ENCODE measurements at places on chromosomes 6 and 20.

DNA sequence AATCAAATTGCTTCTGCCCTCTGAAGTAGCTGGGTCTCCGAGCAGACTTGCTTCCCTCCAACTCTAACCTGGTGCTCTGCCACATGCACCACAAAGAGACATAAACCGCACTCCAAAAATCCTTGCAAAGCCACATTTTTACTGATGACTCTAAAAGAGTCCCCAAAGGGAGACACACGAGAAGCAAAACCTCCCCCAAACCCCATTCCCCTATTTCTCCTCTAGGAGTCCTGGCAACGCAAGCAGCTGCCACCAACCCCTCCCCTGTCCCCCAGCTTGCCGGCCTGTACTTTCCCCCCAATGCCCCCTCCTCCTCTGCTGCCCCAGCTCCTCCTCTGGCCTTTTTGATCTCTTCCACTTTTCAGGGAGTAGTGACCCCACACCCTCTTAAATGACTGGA, 180.1 kb upstream of the ARID1B start:
- no peak for DNase-seq

GRCh38 chr6:106122938-106123656, 37.0 kb downstream of the PRDM1 start:
- DNase-seq: no peak

DNA sequence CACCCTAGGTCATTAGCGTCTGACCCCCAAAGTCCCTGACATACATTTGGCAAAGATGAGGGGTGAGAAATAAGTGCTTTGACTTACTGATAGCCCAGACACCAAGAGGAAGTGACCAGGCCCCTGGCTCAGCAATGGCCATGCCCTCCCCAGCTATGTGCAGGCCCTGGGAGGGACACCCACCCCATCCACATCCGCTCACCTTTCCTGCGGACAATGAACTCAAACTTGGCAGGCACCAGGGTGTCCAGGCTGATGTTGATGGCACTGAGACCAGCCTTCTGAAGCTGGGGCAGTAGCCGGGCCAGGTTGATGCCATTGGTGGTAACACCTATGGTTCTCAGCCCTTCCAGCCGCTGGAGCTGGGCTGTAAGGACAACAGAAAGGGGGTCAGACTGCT, 18.4 kb downstream of the MOCS1 start:
- no peak for DNase-seq

- DNase-seq: no peak
Observed at GRCh38 chr6:161890133-161890831, 616.4 kb upstream of the AGPAT4 start.

DNA sequence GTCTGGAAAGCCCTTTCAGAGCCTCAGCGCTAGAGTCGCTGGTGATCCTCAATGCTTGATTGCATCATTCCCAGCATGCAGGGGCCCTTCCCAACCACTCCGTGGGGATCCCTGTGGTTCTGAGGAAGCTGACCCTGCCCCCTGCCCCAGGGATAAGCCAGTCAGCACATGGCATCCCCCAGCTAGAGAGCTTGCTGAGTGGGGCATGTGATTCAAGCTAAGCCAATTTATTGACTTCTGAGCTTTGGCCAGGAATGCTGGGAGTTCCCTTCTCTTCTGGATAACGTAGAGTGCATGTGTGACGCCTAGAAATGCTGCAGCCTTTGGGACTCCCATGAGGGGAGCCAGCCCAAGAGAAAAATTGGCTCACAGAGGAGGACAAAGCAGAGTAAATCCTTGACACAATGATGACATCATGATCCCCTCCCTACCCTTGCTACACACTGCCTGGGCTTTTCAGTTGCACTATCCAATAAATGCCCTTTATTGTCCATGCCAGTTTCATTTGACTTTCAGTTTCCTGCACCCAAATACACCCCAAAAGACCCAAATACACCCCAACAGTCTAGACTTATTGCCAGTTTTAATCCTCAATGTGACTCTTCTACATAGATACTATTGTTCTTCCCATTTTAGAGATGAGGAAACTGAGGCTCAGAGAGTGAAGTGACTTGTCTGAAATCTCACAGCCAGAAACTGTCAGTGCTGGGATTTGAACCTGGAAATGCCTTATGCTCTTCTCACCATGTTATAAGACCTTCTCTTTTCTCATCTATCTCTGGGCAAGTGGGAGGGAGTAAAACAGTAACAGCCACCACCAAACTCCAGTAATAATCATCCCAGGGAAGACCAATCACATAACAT, 34.3 kb downstream of the KCNB1 start:
- DNase-seq: no peak

GRCh38 chr6:95519228-95520037, 57.9 kb upstream of the MANEA start:
- no peak for DNase-seq

- no peak for DNase-seq
Observed at GRCh38 chr6:148112851-148113319, 229.8 kb upstream of the SASH1 start.

DNA sequence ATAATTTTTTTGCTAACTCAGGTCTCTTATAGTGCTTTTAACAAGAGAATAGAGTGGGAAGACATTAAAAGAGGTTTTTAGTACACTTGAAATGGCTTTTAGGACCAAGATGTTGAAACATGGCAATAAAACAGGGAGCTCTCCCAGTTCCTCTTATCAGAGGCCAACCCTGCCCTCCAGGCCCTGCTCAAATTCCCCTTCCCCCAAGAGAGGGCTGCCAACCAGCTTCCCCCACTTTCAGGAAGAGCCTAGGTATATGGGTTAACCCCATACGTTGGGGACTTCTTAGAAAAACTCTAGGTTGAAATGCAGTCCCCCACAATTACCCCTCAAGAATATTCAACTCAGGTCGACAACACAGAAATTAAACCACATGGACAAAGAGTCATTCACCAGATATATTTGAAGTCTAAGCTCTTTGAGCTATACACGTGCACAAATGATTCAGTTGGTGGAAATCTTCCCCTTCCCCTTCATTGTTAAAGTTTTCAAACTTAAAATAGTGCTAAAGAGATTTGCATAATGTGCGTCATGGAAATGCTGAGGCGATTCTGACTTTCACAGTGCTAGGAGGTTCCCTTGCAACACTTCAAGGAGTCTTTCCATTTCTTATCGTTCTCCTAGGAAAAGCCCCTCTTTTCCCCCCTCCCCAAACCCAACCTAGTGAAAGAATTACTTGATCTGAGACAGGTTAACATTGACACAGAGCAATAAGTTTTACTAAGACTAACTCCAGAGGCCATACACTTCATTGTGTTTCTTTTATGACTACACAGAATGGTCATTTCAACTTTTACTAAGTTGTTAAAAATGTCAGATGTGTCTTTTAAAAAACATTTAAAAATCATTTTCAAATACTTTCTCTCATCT, 49.8 kb upstream of the ENPP5 start:
- no peak for DNase-seq

- DNase-seq: no peak
Observed at GRCh38 chr20:51687108-51687507, 81.1 kb downstream of the ATP9A start.

- DNase-seq: no peak
Observed at GRCh38 chr20:31644701-31645100, 7.0 kb downstream of the COX4I2 start.

DNA sequence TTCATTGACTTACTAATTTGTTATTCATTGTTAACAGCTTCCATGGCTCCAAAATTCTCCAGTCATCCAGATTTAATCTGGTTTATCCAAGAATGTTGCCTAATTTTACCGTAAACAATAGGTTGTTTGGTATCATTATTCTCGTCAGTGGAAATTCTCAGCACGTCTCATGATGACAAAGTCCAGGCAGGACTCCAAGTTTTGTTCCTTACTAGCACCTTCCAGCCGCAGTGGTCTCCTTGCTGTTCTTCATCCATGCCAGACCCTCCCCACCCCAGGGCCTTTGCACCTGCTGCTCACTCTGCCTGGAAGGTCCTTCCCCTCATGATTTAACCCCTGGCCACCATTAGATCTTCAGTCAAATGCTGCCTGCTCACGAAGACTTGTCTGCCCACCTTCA, 48.1 kb upstream of the NAA20 start:
- DNase-seq: no peak

DNA sequence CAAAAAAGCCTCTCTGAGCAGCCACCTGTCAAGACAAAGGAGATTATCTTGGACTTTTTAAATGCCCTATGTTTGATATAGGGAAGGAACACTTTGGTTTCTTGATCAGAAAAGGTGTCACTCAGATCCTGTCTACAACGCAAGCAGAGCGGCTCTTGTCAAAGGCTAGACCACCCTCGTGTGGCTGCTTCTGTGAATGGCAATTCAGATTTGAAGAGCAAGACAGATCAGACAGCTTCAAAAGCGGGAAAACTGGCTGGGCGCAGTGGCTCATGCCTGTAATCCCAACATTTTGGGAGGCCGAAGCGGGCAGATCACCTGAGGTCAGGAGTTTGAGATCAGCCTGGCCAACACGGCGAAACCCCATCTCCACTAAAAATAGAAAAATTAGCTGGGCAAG, 10.1 kb upstream of the NXT1 start:
- DNase-seq: no peak

GRCh38 chr6:148528292-148528691, 185.7 kb downstream of the SASH1 start:
- DNase-seq: no peak

DNA sequence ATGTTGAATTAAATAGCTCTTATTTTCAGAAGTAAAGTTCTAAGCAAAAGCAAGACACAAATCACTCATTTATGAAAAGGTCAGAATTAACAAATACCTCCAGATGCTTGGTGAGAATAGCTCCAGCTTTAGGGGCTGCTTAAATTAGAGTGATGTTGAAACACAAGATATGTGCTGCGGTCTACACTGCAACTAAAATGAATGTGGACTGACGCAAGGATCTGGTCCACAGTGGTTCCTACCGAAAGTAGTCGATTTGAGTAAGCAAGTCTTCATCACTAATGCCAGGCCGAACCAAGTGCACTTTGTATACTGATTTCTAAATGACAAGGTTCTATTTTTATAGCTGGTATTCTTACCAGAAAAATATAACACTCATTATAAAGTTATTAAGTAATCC, 96.3 kb downstream of the PRDM1 start:
- no peak for DNase-seq

- no peak for DNase-seq
Observed at GRCh38 chr6:151451417-151451949, 443 bp downstream of the RMND1 start.

DNA sequence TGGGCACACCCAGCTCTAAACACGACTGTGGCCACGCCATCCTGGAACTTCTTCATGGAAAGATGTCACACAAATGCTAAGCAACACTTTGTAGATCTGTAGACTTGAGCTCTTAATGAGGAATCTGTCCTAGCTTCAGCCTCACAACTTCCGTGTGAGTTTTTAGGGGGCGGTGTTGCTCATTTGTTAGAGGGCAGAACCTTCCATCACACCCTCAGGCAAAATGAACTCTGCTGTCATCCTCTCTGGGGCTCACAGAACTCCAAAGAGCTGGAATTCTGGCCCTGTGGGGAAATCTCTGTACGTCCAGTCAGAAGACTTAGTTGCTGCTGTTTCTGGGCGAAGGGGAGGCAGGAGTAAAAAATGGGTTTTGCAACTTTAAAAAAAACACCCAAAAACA, 49.8 kb downstream of the NRN1 start:
- DNase-seq: no peak

DNA sequence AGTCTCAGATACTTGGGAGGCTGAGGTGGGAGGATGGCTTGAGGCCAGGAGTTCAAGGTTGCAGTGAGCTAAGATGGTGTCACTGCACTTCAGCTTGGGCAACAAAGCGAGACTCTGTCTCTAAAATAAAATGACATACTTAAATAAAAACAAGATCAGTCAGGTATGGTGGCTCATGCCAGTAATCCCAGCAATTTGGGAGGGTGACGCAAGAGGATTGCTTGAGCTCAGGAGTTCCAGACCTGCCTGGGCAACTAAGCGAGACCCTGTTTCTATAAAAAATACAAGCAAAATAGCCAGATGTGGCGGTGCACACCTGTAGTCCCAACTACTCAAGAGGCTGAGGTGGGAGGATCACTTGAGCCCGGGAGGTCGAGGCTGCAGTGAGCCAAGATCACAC, 149.6 kb downstream of the ZFP64 start:
- DNase-seq: no peak

DNA sequence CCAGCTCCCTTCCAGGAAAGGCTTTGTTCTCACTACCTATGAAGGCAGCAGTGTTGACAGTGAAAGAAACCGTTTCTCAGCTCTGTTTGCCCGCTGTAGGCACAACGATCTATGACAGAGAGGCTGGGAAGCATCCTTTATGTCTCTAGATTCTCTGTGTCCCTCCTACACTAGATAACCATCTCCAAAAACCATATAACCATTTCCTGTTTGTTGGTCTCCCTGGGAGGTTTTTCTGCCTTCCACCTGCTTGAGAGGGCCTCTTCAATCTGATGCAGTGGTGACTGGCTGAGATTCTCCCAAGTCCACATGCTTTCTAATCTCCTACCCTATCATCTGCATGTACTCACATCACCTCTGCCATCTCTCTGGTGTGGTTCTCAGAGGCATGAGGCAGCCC, 32.0 kb upstream of the TMEM217 start:
- DNase-seq: no peak

DNA sequence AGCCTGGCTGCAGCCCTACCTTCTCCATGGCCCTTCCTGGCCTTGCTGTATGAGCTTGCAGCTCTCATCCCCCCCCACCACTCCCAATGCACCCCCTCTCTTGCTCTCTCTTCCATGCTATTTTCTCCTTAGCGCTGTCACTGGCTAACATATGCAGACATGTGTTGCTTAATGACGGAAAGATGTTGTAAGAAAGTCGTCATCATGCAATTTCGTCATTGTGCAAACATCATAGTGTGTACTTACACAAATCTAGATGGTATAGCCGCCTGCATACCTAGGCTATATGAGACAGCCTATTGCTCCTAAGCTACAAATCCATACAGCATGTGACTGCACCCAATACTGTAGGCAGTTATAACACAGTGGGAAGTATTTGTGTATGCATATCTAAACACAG, 27.0 kb downstream of the ANGPT4 start:
- DNase-seq: no peak

- DNase-seq: no peak
Observed at GRCh38 chr6:107641071-107641470, 151.2 kb downstream of the SOBP start.

DNA sequence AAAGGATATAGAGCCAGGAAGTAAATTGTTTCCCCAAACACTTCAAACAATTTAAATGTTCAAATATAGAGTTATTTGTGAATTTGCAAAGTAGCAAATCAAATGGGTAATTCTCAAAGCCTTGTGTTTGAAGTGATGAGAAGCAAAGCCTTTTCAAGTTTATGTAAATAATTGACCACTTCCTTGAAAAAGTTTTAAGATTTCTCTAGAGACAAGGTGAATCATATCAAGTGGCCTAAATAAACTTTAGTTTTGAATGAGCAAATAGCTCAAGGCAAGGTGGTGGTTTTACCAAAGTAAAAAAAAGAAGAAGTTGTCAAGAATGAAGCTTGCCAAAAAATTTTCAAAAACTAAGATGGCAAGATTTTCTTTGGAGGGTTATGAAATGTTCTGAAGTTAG, 42.6 kb upstream of the IFNGR1 start:
- DNase-seq: no peak
